Caco-2 (cell line): ENCODE measurements at places on chromosomes 2 and 18. TPM values are rescaled to one million over a fixed set of nuclear protein-coding genes. Genes with fewer than 3 reads are reported as not detected.

GRCh38 chr18:63679820-63680606 is 18.3 kb upstream of the SERPINB3 start:
- DNase-seq, result no peak

DNA sequence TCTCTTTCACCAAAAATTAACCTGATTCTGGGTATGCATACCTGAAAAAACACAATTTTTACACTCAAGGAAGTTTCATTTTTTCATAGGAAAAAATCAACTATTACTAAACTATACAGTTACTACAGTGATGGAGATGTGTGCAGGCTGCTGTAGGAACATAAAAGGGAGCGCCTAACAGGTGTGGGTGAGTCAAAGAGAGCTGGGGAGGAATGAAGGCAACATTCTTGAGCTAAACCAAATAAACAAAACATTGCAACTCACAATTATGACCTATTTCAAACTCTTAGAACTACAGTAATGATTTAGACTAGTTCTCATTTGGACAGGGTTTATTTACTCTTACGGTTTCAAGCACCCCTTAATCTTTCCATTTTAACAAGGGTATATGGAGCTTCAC is 13.4 kb upstream of the CLASP1 start:
- DNase-seq, result no peak

GRCh38 chr18:58005011-58005410 is 39.0 kb upstream of the NEDD4L start:
- no peak for DNase-seq

DNA sequence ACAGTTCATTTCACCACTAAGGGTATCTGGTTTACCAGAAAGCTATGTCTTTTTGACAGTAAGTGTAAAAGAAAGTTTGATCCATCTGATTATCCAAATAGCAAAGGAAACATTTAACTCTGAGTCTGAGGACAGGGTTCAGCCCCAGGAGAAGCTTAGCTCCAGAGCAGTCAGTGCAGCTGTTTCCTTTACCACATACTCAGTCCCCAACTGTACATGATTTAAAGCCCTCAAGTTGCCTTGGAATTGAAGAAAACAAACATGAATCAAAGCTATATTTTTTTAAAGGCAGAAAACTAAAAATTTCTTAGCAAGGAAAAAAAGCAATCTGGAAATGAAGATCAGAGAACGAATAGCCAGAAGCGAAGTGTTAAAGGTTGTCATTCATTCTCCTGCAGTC is 746.0 kb downstream of the METTL4 start:
- no peak for DNase-seq

Gene CTNNA2
- total RNA-seq, result not detected in 2 replicates

DNA sequence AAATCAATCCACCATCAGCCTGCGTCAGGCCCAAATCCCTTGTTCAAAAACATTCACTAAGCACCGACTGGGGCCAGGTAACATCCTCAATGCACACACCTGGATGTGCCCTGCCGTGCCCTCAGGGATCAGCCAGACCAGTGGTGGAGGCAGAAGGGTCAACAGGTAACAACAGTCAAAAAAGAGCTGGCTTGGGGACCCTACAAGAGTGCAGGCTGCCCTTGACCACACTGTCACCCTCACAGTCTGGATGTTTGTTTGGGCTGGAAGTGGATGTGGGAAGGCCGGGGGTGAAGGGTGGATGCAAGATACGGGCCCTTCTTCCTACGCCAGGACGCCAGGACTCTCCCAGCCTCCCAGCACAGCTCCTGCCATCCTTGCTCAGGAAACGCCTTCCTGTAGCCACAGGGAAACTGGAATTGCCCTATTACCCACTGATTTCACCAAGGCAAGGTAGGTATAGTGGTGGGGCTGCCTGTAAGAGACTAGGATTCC is 2.7 kb downstream of the BIN1 start:
- DNase-seq, result peak; percentile 29

Gene MYL1
- not detected in 2 replicates for total RNA-seq

Gene TEKT4
- total RNA-seq, result not detected in 2 replicates

GRCh38 chr18:13392029-13392750 is 173.6 kb downstream of the LDLRAD4 start:
- no peak for DNase-seq

Gene DYNAP
- total RNA-seq, result not detected in 2 replicates

Gene ZNF804A
- total RNA-seq, result not detected in 2 replicates

Gene STEAP3
- 20.1 and 20.4 TPM in 2 replicates for total RNA-seq

DNA sequence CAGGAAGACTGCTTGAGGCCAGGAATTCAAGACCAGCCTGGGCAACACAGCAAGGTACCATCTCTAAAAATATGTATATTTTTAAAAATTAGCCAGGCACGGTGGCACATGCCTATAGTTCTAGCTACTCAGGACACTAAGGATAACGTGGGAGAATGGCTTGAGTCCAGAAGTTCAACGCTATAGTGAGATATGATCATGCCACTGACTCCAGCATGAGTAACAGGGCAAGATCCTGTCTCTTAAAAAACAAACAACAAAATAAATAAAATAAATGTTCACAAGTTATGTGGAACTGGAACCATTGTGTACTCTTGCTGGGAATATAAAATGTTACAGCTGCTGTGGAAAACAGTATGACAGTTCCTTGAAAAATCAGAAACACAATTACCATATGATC is 47.2 kb downstream of the USP34 start:
- DNase-seq, result no peak

Gene C1GALT1C1L
- 0.37 and 1.0 TPM in 2 replicates for total RNA-seq

Gene SERPINB10
- not detected in 2 replicates for total RNA-seq

GRCh38 chr18:2709316-2709715 is 53.8 kb downstream of the SMCHD1 start:
- DNase-seq, result no peak

DNA sequence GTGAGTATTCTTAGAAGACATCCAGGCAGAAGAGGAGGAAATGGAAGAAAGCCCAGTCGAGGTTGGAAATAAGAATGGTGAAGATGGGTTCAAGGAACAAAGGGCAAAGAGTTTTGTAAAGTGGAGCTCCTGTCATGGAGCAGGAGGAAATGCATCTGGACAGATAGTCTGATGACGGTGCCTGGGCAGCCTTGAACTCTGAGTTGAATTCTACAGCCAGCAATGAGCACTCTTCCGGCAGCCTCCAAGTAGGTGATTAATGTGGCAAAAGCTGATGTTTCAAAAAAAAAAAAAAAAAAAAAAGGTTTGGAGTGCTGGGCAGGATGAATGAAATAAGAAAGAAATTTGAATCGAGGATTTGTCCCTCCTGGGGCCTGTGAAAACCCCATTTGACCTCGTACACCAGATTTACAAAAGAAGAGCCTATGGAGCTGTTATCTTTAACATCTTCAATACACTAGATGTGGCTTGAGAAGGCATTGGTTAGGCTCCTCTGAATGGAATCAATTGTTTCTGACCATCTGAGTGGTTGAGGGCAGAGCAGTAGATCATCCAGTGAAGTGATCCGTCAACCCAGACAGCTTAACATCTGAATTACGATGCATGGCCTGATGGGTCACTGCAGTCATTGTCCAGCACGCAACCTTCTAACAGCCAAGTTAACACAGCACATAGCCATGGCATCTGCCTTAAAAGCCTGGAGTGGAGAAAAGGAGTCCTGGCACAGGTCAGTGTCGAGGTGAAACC is 449.7 kb downstream of the TXNL1 start:
- no peak for DNase-seq

- no peak for DNase-seq
Observed at GRCh38 chr2:60497500-60497899, 56.0 kb downstream of the BCL11A start.

Gene CGREF1
- 4.4 and 5.0 TPM in 2 replicates for total RNA-seq

- DNase-seq, result no peak
Observed at GRCh38 chr18:68713131-68713530, 1.8 kb downstream of the TMX3 start.

- DNase-seq, result no peak
Observed at GRCh38 chr2:234339501-234339900, 157.4 kb downstream of the ARL4C start.

- no peak for DNase-seq
Observed at GRCh38 chr18:34098109-34098508, 126.6 kb downstream of the NOL4 start.

- no peak for DNase-seq
Observed at GRCh38 chr18:59470561-59471121, 111.6 kb upstream of the LMAN1 start.

GRCh38 chr2:171754254-171754939 is 67.1 kb downstream of the DYNC1I2 start:
- DNase-seq, result no peak

- DNase-seq, result peak; percentile 90
Observed at GRCh38 chr2:70141902-70142589, 48.8 kb downstream of the C2orf42 start.

DNA sequence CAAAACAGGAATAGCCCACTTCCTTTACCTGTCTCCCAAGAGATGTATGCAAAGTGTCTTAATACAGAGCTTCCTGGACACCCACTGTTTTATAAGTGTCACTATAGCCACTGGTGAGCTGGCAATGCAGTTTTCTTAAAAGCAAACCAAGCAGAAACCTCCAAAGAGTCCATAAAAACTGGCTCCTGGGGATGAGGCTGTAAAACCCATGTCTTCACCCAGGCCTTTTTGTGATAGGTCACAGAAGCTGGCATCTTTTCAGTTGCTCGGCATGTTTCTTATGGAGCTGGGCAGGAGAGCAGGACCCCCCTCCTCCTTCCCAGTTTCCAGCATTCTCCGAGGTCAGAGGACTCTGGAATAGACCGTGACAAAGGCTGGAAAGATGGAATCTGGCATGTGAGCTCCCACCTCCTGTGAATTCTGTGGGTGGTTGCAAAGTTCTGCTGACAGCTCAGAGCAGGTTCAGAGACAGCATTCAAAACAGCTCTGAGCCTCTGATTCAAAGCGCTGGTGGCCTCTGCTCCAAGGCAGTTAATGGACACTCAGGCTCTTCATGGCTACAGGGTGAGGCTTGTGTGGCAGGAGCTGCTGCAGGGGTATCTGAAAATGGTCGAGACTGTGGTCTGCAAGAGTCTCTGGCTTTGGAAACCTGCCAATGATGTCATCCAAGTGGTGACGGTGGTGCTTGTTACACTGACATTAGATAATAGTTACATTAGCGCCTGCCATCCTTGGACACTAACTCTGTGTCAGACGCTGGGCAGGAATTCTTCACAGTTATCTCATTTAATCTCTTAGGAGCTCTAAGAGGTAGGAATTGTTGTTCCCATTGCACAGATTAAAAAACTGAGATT is 283.4 kb downstream of the CLIP4 start:
- DNase-seq, result no peak

Gene NCKAP1
- 154 and 162 TPM in 2 replicates for total RNA-seq

DNA sequence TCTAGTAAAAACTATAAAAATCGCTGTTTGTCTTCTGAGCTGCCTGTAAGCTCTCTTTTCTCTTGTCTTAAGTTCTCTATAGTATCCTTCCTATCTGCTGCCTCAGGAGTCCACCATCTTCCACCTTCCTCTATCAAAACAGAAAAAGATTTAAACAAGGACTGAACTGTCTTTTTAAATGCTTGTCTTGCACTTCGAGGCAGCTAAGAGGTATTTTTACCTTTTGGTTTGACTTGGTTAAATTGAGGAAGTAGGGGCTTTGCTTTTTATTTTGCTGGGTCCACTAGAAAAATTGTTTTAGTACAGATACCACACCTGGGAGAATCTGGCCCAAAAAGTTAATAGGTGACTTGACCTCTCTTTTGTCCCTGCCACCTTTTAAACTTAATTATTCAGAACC is 12.2 kb downstream of the SESTD1 start:
- no peak for DNase-seq

Gene COQ10B
- 22.5 and 25.0 TPM in 2 replicates for total RNA-seq

GRCh38 chr2:118403658-118404451 is 315.6 kb downstream of the INSIG2 start:
- no peak for DNase-seq

GRCh38 chr2:158507679-158508078 is 50.9 kb downstream of the PKP4 start:
- no peak for DNase-seq

Gene ONECUT2
- 0.28 and 0.86 TPM in 2 replicates for total RNA-seq

GRCh38 chr18:24985586-24985985 is 366.4 kb downstream of the ZNF521 start:
- no peak for DNase-seq

Gene SULT1C2
- total RNA-seq, result 0.86 and 1.4 TPM in 2 replicates

DNA sequence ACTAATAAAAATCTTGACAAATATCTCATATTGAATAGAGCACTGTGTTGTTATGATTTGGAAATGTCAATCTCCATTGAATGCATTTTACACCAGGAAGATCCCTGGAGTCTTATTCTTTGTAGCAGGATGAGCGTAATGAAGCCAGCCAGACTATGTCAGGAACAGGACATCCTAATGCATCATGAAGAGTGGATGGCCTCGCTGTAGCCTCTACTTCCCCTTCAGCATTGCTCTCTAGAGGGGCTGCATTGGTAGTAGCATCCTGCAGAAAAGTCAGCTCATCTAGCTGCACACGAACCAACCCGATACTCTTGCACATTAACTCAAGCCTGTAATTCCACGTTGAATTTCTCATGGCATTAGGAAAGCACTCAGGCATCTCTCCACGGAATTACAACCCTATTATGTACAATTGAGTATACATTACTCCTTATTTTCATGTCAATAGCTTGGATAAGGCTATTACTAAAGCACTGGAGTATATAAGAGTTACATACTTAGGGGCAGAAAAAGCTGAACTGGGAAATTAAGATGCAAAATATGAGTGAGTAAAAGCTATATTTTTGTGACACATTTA is 76.1 kb downstream of the CMPK2 start:
- DNase-seq, result no peak

Gene SCN2A
- not detected in 2 replicates for total RNA-seq

Gene MYL12A
- total RNA-seq, result 272 and 276 TPM in 2 replicates

DNA sequence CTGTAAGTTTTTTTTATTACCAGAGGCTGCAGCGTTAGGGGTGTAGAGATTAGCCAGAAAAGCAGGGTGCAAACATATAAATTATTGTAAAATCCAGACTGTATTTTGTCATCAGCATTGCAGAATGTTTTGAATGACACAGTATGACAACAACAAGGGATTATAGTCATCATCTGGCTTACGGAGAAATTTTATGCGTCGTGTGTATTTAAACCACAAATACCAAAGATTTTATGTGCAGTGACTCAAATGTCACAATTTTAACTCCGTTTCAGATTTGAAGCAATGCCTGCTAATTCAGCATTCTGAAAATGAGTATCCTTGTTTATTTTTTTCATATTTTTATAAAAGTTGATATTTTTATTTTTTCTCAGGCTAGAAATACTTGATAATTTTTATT is 19.4 kb upstream of the TMX3 start:
- DNase-seq, result no peak

- no peak for DNase-seq
Observed at GRCh38 chr2:215579809-215580208, 143.9 kb upstream of the FN1 start.

Gene LIMS2
- 9.6 and 10.0 TPM in 2 replicates for total RNA-seq

Gene INHBB
- 28.6 and 28.9 TPM in 2 replicates for total RNA-seq

DNA sequence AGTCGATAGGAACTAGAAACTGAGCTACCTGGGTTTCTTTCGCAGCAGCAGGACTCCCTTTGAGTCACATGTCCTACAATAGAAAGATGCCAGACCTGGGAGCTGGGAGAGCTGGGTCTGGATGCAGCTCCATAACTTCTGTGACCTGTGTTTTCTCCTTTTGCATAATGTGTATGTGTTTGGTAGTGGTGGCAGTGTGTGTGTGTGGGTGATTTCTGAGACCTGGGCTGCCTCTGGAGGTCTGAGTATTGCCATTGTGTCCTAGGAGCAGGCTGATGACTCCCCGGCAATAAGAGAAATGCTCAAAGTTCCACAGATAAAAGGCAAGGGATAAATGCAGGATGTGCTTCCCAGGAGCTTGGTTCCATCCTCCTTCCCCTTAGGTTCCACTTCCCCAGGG is 6.4 kb downstream of the WNT10A start:
- DNase-seq, result no peak

GRCh38 chr2:133420788-133421187 is 147.5 kb downstream of the NCKAP5 start:
- DNase-seq, result no peak

- DNase-seq, result no peak
Observed at GRCh38 chr18:60664736-60665135, 292.2 kb upstream of the MC4R start.

- no peak for DNase-seq
Observed at GRCh38 chr18:57444301-57444759, 9.2 kb downstream of the ONECUT2 start.
